ENCODE measurements at places on chromosomes 1 and 21. TPM values are rescaled to one million over a fixed set of nuclear protein-coding genes. Genes with fewer than 3 reads are reported as not detected.

DNA sequence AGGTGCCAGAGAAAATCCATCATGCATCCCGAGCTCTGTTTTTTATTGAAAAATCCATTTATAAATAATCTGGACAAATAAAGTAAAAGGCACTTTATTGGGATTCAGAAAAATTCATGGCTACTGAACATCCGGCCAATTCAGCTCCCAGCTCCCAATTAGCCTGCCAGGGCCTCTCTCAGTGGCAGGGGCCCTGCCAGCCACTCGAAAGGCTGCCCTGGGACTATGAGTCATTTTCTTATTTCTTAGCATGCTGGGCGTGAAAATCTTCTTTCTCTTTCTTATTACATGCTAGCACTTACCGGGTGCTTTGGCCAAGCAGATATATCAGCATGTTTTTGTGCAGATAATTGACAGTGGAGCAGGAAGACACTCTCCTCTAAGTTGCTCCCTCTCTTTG is 283.3 kb downstream of the CAMTA1 start:
- DNase-seq: no peak

OLFM3 gene
- 33.0 TPM for polyA plus RNA-seq

- DNase-seq: no peak
Observed at GRCh38 chr1:75342786-75343185, 208.6 kb downstream of the LHX8 start.

- no peak for DNase-seq
Observed at GRCh38 chr1:211580303-211580687, 1.3 kb upstream of the SLC30A1 start.

DNA sequence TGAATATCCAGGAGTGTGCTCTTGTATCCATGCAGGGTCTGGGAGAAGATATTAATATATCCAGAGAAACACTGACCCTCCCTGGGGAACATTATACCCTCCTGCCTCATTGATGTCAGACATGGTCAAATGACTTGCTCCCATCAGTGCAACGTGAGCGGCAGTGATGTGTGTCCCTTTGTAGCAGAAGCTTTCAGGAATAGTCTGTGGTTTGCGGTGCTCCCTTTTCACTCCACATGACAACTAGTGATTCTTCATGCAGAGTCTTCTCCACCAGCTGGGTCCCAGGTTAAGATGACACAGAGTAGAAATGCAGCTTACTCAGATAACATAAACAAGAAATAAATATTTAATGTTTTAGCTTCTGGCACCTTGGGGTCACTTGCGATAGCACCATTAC is 31.9 kb upstream of the LYPD8 start:
- no peak for DNase-seq

SERINC2 gene
- 58.5 TPM for polyA plus RNA-seq

CYP4Z1 gene
- 0.43 TPM for polyA plus RNA-seq

DNA sequence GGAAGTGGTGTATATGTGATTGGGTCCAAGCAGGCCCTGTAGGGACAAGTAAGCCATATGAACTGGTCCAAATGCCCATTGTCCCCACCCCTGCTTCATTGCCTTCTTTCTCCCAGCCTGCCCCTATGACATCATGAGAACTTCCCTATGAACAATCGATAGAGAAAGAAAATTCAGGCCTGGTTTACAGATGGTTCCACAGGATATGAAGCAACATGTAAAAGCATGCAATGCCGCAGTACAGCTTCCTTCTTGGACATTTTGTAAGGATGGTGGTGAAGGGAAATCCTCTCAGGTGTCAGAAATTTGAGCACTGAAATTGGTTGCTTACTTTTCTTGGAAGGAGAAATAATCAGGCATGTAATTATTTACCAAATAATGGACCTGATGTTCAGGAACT is 581.7 kb downstream of the MRPL39 start:
- no peak for DNase-seq

GRCh38 chr1:78658901-78659300 is 9.3 kb downstream of the IFI44 start:
- no peak for DNase-seq

DNA sequence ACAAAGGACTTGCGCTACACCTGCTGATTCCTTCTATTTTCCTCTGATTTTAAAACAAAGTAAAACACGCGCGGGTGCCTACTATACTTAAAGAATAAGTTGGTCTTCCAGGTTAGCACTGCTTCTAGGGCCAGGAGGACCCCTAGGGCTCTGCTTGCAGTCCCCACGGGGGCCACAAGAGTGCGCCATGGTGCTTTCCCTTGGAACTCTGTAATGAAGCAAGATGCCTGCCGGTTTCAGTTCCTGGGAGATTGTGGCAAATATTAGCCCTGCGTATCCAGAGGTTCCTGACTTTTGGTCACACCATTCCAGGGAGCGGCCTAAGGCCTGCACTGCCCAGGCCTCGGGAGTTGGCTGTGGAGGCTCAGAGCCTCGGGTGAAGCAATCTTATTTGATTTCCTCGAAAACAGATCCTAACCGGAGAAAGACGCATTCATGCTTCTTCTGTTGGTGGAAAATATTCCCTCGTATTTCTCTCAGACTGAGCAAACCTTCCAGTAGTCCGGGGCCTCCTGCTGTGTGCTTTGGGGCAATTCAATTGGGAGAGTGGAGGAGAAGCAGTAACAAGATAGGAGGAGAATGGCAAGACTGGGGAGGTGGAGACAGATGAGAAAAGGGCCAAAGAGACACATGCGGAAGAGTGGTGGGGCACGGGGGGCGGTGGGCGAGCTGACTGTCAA is 25.3 kb downstream of the ADAM30 start:
- DNase-seq: peak; percentile 78

AGT gene
- polyA plus RNA-seq: 54.8 TPM

TAL1 gene
- 5.1 TPM for polyA plus RNA-seq

MYOC gene
- 0.18 TPM for polyA plus RNA-seq

TTC13 gene
- 15.9 TPM for polyA plus RNA-seq

DNA sequence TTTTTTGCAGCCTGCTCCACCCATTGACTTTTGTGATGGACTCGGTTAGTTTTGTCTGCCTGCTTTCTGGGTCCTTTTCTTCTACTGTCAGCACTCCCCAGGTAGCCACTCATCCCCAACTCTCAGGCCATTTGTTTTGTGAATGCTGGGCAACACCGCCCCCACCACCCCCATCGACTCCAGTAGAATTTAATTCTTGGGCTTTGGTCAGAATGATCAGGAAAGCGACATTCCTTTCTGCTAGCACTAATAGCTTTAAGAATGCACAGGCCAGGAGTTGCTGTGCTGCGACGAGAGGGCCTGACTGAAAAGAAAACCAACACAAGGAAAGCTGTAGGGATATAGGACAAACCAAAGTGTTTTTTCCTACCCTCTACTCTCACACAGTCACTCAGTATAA is 144.4 kb downstream of the CDC7 start:
- DNase-seq: peak; percentile 29

GRCh38 chr1:9659328-9659727 is 7.8 kb downstream of the PIK3CD start:
- DNase-seq: no peak

DNA sequence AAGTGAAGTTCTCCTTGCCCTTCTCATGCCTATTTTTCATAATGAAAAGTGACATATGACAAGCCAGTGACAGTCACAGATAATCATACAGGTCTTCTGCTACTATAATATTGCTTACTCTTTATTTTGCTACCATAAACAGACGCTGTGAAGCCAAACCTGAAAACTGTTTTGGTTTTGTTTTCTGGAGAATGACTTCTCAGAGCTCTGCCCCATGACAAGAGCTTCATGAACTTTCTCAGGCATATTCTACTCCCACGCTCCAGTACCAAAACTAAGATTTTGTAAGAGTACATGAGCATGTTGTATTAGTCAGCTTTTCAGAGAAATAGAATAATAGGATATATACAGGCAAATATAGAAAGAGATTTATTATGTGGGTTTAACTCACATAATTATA is 64.3 kb upstream of the VTCN1 start:
- no peak for DNase-seq

GRCh38 chr1:10519016-10519417 is 44.3 kb downstream of the PEX14 start:
- DNase-seq: no peak

SYT6 gene
- 1.9 TPM for polyA plus RNA-seq

DNA sequence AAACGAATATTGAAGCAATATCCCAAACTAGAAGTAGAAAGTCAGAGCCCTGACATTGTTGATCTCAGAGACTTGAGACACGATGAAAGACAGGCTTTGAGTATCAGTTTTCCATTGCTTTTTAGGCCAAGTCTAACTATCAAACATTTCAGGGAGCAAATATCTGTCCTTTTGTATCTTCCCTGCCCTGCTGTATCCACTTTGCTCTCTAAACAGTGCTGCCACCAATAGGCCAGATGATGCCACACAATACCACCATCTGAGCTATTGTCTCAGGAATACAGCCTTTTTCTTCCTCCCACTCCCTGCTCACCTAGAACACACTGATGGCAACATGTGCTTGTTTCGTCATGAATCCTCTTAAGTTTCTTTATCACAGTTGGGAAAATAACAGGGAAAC is 62.6 kb upstream of the SPAG17 start:
- no peak for DNase-seq

DNA sequence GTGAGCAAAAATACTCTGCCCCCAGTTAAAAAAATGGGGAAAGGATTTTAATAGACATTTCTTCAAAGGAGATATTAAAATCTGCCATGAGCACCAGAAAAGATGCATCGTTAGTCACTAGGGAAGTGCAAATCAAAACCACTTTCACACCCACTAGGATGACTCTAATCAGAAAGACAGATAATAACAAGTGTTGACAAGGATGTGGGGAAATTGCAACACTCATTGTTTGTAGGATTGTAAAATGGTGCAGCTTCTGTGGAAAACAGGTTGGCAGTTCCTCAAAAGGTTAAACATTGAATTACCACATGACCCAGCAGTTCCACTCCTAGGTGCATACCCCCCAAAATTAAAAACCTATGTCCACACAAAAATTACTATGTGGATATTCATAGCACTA is 112.3 kb downstream of the KCNJ6 start:
- no peak for DNase-seq

DNA sequence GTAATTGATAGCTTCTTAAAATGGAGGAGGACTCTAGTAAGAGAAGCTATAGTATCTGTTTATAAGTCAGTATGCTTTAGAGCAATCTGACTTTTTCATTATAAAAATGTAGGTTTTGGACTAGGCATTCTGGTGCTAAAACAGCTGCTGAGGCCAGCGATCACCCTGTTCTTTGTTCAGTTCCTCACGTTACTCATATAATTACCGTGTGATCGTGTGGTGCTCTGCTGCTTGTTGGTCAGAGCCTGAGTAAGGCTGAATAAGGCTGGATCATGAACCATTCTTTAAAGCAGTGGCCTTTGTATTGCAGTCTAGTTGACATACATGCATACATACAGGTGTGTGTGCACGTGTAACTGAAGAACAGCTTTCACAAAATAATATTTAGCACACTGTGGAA is 25.2 kb downstream of the CDC42 start:
- DNase-seq: no peak

RGS4 gene
- polyA plus RNA-seq: 8.6 TPM

DNA sequence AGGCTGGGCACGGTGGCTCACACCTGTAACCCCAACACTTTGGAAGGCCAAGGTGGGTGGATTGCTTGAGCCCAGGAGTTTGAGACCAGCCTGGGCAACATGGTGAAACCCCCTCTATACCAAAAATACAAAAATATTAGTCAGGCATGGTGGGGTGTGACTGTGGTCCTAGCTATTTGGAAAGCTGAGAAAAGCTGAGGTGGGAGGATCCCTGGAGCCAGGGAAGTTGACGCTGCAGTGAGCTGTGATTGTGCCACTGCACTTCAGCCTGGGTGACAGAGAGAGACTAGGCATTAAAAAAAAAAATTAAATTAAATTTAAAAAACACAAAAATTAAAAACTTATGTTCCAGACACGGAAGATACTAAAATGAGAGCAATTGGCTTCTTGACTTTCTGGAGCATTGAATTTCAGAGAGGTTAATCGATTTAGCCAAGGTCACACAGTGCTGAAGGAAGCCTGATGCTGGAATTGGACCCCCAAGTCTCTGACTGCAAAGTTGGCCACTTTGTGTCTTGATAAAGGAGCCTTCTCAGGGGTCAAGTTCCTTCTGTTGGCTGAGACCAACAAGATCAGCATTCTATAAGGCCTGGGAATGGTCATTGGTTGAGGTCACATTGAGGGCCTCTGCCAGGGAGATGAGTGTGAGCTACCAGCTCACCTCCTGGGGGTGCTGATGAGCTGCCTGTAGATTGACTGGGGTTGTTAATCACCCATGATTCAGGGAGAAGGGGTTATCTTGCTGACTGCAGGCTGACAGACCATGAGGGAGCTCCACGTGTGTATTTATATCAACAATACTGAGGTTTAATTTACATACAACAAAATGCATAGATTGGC is 54.3 kb downstream of the RPS6KA1 start:
- DNase-seq: no peak

DNA sequence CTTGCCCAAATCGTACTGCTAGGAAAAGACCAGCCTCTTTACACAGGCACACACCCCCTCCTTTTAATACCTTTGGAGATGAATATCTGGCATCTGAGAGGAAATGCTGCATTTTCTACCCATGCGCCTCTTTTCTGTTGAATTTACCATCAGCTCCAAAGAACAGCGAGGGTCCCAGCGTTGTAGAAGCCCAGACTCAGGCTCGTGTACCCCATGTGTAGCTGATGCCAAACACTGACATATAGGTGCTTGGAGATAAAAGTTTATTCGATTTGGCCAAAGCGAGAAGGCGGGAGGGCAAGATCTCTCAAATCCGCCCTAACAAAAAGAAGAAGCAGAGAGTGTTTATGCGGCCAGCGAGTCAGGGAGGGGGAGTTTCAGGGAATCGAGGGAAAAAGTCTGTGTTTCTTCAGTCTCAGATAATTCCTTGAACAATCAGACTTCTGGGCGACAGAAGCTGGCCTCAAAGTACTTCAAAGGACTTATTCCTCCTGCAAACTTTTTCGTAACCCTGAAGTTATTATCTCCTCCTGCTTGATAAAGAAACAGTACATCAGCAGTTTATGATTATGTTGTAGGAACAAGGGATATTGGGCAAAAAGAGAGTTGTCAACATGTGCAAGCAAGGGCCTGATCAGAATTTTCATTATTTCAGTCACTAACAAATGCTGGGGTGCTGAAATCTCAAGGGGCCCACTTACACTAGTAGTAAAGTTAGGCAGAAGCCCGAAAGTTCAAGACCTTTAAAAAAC is 642 bp upstream of the CREG1 start:
- no peak for DNase-seq

CENPF gene
- polyA plus RNA-seq: 96.9 TPM

LCE2C gene
- not detected for polyA plus RNA-seq

- no peak for DNase-seq
Observed at GRCh38 chr1:227915564-227916553, 31.9 kb downstream of the WNT9A start.

TRNP1 gene
- 5.5 TPM for polyA plus RNA-seq

- no peak for DNase-seq
Observed at GRCh38 chr1:210633636-210634035, 304.9 kb downstream of the HHAT start.

GRCh38 chr1:81030441-81030840 is 770.3 kb upstream of the ADGRL2 start:
- no peak for DNase-seq

DNA sequence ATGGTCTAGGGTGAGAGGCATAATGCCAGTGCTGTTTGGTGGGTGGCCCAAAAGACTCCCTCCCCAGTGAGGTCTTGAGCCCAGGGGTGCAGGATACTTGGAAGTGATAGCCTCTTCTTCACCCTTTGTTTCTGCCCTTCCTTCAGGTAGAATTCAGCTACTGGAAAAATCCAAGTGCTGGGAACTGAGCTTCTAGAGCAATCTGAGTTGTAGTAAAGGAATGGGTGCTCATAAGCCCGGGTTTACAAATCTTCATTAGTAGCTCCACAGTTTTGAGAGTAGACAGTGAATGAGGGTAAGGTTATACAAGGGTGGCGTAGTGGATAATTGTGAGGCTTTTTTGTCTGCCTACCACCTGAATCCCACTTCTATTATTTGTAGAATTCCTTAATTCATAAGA is 29.2 kb upstream of the CD84 start:
- no peak for DNase-seq
